ENCODE measurements at places on chromosomes 7 and 10.

DNA sequence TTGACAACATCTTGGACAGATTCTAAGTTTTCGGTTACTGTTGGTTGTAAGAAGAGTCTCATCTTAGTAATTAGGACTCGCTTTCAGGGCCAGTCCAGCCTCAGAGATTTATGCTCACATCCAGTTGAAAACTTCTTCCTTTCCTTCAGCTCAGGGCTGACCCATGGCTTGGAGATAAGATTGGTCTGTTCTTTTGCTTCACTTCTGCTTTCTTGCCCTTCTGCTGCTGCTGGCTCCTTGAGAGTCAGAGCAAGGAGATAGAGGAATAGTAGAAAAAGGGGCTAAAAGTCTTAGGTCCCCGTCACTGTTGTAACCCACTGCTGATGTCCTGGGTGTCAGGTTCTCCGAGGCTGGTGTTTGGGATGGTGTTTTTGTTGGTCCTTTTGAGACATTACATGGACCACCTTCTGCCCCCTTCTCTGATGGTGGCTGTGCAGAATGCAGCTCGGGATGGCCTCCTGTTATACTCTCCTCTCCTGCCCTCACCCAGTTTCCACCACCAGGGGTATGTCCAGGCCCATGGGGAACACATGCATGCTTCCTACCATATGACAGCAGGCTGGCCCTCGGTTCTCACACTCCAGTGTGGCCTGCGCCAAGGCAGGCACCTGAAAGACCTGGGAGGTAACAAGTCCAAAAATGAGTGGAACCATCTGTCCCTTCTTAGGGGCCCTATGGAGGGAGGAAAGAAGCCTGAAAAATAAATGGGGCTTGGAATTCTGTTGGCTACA, 67.8 kb upstream of the PCBD1 start:
- no peak for DNase-seq

DNA sequence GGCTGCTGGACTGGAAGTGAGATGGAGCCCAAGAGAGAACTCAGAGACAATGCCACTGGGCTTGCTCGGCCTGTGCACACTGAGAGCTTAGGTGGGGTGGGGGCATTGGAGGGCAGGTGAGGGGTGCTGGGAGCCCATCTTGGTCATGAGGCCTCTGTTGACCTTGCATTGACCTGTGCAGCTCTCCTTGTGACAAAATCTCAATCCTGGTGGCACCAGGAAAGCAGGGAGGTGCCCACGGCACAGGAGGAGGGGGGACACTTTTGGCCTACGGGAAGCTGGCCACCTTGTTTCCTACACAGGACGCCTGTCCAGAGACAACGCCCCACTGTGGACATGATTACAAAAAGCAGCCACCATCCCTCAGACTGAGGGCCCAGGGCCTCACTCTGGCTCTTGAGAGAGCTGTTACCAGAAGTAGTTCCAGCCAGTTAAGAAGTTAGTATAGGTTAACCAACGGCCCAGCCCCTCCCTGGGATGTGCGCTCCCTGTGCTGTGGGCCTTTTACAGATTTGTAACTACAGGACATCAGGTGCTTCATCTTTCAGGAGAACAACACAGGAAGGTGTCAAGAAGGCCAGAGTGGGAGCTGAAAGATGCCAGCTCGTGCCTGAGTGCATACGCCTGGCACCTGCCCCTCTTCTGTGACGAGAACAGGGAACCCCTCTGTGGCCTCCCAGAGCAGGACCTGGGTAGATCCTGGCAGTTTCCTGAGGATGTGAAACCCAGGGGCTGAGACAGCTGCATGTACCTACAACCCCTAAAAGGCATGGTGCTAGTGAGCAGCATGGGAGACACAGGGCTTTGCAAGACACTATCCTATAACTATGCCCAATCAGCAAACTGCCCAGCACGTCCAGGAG, 10.3 kb downstream of the PKD1L1 start:
- no peak for DNase-seq

DNA sequence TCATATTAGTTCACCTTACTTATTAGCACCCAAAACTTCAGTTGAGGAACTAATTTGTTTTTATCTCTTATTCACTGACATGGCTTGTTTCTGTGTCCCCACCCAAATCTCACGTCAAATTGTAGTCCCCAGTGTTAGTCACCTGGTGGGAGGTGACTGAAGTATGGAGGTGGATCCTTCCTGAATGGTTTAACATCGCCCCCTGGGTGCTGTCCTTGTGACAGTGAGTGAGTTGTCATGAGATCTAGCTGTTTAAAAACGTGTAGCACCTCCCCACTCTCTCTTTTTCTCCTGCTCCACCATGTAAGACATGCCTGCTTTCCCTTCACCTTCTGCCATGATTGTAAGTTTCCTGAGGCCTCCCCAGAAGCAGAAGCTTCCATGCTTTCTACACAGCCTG, 75.0 kb upstream of the HECTD2 start:
- DNase-seq: no peak

DNA sequence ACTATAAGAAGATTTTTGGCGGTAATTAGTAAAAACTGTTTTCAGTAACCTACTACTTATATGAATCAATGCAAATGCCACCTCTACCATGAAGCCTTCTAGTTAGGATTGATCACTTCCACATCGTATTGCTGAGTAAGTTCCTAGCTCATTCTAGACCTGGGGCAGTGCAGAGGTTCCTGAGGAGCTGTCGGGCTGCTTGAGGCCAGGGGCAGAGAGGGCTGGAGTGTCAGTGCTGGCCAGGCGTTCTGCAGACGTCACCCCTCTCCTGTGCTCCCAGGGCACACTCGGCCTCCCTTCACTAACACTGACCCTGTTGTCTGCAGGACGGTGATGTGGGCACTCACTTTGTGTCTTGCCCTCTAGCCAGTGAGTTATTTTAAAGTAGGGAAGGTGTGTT, 275.7 kb downstream of the CELF2 start:
- DNase-seq: no peak

GRCh38 chr10:60731134-60731885, 47.0 kb upstream of the CDK1 start:
- DNase-seq: no peak

- no peak for DNase-seq
These were observed 23.3 kb downstream of the SLC13A4 start for GRCh38 chr7:135704698-135705097.

DNA sequence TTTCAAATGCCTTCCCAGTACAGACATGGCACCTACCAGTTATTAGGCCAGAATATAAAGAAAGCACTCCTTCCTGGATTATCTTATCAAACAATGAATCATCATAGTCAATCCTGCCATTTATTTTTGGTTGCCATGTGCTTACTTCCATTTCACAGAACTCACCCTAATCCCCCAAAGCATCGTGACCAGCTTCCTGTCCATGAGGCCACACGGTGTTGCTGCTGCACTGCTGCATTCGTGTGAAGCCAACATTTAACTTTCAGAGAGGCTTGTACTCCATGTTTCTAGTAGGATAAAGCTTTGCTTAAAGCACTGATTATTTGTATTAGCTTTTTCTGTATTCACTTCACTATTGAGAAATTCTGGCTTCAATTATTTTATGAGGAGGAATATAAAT, 14.4 kb downstream of the COL28A1 start:
- no peak for DNase-seq

DNA sequence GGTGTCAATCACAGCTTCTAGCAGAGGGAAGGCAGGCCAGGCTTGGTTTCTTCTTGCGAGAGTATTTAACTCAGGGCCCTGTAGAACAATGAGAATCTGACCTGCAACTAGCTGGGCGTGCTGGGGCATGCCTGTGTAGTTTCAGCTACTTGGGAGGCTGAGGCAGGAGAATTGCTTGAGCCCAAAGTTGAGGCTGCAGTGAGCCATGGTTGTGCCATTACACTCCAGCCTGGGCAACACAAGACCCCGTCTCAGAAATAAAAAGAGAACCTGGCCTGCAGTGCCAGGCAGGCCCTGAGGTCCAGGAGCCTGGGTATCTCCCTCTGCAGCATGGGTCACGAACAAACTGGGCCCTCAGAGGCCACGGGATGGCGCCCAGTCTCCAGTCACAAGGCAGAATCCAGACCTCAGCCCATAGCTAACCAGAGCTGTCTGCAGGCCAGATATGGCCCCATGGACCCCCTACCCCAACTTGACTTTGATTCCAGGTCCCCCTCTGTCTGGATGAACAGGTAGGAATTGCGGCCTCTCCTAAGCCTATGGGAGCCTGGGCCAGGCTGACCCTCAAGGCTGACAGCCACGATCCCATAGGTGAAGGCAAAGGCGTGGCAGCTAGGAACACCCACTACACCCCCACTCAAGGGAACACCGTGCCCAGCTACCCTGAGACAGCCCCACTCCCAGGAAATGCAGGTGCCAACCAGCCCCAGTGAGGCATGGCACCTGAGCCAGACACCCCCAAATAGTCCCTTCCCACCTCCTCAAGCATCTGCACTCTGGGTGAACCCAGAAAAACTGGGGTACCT, 102.7 kb upstream of the TNRC18 start:
- no peak for DNase-seq

- peak; percentile 9 for DNase-seq
These were observed 258.6 kb downstream of the PAXIP1 start for GRCh38 chr7:154744256-154744860.
